ENCODE measurements at places on chromosomes 12 and 14. TPM values are rescaled to one million over a fixed set of nuclear protein-coding genes. Genes with fewer than 3 reads are reported as not detected.

The PKP2 gene
- 0.31 TPM for total RNA-seq

The FAM186B gene
- 0.74 TPM for total RNA-seq

- DNase-seq = no peak
Measured at GRCh38 chr14:85391892-85392291, 138.1 kb upstream of the FLRT2 start.

GRCh38 chr14:54697803-54698202 is 130.9 kb downstream of the SAMD4A start:
- no peak for DNase-seq

DNA sequence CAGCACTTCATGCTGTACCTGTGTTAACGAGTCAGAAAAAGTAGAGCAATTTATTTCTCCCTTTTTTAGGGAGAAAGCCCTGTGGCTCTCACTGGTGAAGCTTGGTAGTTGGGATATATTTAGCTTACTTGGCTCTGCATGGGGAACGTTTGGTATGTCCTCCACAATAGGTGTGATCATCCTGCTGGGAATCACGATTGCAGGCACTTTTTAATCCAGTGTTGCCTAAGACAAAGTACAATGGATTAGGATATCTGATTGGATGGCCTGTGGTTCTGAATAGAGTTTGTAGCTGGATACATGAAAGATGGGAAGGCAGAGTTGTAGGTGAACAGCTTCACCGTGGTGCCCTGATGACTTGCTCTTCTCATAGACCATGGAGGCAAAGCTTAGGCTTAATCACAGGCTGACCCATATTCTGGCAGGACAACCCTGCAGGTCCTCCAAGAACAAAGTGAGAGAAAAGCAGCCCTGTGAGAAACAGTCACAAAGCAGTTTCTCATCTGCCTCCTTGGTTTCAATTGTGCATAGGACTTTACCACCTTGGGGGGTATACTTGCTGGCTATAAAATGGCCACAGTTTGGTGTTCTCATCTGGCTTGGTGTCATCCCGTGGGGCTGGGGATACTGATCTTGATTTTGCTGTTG is 7.5 kb downstream of the RESF1 start:
- DNase-seq = no peak

The HOXC13 gene
- total RNA-seq = not detected

DNA sequence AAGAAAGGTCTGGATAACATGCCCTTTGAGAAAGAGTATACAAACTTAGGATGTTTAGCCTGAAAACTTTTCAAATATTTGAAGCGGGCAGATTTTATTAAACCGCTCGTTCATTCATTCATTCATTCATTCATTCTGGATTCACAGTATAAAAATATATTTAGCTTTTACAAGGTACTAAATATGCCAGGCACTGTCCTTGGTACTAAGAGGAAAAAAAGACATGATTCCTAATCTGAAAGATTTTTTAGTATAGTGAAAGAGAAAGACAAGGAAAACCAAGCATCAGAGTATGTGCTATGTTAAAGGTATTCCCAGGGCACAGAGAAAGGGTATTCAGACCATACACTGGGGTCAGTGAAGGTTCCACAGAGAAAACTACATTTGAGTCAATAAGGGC is 299.7 kb downstream of the BCAT1 start:
- no peak for DNase-seq

- DNase-seq = no peak
Measured at GRCh38 chr12:32568228-32568627, 110.9 kb upstream of the DNM1L start.

The KCNH3 gene
- 3.4 TPM for total RNA-seq

GRCh38 chr12:31444736-31445135 is 118.8 kb upstream of the SINHCAF start:
- DNase-seq = no peak

DNA sequence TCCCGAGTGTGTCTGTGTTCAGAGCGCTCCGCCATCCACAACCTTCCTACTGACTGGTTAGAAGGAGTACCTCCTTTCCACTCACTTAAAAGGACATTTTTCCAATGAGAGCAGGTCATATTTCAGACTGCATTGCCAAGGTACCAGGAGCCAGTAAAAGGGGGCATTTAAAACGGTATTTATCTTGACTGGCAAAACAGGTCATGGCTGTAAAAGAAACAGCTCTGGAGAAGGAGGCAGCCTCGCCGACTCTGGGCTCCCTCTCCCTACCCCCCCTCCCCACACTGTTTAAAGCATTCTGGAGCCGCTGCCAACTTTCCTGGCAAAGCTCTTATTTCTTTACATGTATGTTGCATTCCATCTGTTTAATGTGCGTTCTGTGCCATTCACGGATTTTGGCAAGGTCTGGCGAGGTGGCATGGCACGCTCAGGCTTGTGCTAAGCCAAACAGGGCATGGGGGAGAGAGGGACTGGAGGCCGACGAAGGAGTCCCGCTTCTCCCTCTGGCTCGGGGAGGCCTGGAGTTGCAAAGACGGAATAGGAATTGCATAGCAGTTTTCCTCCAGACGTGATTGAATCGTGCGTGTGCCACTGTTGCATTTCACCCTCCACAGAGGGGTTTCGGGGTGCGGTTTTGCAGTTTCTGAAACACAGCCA is 41.2 kb upstream of the MED13L start:
- DNase-seq = no peak

Measured in CD4-positive, alpha-beta T cell (primary cell).